COR-L47 (cell line): ENCODE measurements at places on chromosomes 11 and 22.

DNA sequence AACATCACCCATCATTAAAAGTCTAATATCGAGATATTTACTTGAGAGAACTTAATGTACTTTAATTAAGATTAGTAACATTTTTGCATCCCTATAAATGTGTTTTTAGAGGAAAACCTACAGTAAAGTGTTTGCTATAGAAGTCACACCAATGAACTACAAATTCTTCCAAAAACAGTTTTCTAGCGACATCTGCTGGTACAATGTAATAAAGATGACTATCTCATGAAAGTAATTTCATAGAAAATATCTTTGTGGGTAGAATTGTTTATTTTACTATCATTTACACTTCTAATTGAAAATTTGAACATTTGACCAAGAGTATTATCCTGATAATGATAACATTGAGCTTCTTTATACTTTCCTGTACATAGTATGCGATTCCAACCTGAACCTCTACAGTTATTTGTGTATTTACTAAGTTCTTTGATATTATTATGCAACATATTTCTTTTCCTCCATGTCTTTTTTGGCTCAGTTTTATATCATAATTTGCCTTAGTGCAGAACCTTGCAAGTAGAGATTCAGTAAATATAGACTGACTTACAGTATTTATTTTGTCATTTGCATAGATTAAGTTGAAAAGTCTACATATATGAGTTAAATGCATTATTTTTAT is 252.7 kb downstream of the TMEM135 start:
- peak; percentile 65 for DNase-seq

- DNase-seq, result no peak
Measured at GRCh38 chr22:46577368-46578249, 40.2 kb upstream of the CELSR1 start.

GRCh38 chr22:29117799-29118477 is 45.1 kb downstream of the KREMEN1 start:
- no peak for DNase-seq

DNA sequence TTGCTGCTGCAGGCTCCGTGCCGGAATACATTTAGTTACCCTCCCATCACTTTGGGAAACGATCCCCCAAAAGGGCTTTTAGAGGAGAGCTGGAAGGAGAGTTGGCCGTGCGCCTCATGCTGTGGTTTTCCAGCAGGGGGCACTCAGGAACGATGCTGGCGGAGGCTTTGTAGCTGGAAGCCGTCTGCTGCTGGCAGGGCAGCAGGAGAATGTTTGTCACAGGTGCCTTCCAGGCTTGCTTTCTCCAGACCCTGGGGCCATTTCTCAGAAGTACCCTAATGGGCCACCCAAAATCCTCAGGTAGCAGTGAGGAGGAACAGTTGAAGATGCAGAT is 30.0 kb upstream of the CABP7 start:
- DNase-seq, result peak; percentile 69

- no peak for DNase-seq
Measured at GRCh38 chr11:65915821-65916251, 3.0 kb downstream of the C11orf68 start.

DNA sequence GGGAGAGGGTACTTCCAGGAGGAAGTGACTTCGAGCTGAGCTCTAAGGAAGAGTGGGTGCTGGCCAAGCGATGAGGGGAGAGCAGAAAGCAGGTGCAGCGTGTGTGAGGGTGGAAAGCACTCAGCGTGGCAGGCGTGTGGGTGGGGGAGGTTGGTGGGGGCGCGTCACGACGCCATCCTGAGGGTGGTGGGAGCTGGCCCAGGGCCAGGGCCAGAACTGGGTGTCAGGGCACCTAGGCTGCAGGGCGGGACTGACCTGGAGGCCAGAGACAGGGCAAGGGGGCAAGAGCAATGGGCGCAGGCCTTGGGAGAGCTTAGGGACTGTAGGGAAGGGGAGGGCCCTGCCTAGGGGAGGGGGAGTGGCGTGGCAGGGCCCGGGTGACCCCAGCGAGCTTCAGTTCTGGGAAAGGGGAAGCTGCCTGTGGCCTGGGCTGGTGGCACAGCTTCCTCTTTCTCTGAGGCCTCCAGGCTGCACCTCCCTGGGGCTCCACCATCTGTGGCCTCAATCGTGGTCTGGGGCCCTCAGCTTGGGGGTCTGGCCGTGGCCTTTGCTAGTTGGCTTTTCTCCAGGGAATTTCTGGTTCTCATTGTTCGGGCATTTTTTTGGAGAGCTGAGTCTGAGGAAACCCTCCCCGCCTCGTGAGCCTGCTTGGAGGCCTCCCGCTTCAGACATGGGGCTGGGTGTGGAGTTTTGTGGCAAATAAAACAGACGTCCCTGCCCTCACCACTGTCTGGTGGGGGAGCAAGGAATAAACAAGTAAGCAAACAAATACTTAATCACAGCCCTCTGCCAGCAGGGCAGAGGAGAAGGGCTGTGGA is 8.9 kb downstream of the RELT start:
- DNase-seq, result no peak

GRCh38 chr11:16977136-16977993 is 36.8 kb downstream of the PLEKHA7 start:
- no peak for DNase-seq

DNA sequence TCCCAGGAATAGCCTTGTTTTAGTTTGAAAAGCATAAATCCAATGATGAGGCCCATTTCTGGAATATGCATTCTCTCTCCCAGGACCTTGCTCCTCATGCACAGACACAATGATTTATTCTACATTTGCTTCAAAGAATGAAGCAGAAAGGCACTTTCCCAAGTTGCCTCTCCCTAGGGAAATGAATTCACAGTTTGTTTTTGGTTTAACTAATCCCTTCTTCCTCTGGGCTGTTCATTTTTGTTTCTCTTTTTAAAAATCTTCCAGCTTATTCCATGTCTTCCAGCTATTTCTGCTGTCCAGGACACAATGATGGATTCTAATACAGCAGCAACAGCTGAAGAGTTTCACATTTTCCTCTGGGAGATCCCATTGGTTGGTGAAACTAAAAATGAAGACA is 1529.2 kb upstream of the TENM4 start:
- DNase-seq, result no peak

DNA sequence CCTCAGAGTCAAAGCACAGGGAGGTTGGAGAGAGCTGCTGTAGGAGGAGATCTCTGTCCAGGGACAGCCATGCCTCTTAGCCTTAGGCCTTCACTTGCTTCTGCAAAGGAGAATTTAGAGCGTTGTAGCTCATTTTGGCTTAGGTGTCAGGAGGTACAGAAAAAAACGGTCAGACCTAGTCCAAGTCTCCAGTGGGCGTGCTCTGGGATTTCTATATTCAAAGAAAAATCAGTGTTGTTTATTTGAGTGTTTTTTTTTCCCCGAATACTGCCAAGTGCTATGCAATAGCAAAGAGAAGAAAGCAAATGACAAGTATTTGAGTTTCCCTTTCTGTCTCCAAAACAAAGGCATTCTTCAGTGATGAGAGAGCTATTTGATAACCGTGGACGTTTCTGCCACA is 22.7 kb upstream of the OPCML start:
- no peak for DNase-seq

- DNase-seq, result no peak
Measured at GRCh38 chr22:38327805-38328204, 10.6 kb upstream of the CSNK1E start.

- no peak for DNase-seq
Measured at GRCh38 chr22:39132281-39132680, 20.2 kb downstream of the CBX7 start.

DNA sequence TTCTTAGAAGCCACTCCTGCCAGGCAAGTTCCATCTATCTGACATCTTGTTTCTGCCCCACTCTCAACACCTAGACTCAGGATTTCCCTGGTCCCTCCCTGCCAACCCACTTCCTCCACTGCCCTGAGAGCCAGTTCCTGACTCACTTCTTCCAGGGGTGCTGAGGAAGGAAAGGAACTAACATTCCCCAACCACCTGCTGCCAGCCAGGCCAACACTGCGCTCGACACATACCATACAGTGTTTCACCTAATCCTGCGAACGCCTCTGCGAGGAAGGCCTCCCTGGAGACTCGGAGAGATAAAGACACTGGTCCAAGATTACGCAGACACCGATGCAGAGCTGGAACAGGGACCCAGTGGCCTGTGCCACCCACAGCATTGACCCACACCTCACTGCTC is 40.2 kb downstream of the MICAL3 start:
- no peak for DNase-seq

DNA sequence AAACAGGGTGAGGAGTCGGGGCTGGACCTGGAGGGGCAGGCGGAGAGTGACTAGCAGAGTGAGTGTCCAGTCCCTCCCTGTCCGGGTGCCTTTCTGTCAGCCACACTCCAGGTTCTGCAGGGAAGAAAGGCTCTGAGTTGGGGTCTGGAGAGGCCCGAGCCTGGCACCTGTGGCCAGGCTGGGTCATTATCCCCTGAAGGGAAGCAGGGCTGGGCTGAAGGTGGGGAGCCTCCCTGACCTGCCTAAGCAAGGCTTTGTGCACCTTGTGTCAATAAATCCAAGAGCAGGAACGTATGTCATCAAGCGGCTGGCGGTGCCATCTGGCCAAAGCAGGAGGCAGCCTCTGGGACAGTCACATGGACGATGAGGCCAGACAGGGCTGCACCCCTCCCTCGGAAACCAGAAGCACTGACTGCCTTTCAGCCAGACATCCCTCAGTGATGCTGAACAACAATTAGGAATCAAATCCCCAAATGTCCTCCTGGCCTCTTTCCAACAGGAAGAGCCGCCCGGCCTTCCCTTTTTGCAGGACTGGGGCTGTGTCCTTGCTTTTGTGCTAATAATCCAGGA is 73.9 kb upstream of the FGF3 start:
- DNase-seq, result no peak
